ENCODE measurements at places on chromosomes 3 and 15. TPM values are rescaled to one million over a fixed set of nuclear protein-coding genes. Genes with fewer than 3 reads are reported as not detected.

Gene ACSBG1
- not detected for total RNA-seq

Gene PLCB2
- total RNA-seq: under 0.01 TPM

Gene IL5RA
- total RNA-seq: under 0.01 TPM

Gene TOPAZ1
- total RNA-seq: not detected

Gene THSD4
- 13.9 TPM for total RNA-seq

Gene PAQR9
- total RNA-seq: 0.16 TPM

Gene ACKR2
- total RNA-seq: 0.26 TPM

Gene UBA7
- 53.9 TPM for total RNA-seq

Gene SEMA6D
- 4.9 TPM for total RNA-seq

Gene PLIN1
- total RNA-seq: not detected

Gene PIGBOS1
- total RNA-seq: 5.8 TPM

Gene TGM4
- under 0.01 TPM for total RNA-seq

Gene FANCD2
- 3.6 TPM for total RNA-seq

Gene CFAP100
- total RNA-seq: not detected

Gene TF
- total RNA-seq: 0.32 TPM

Gene AGTR1
- total RNA-seq: 2.5 TPM

Gene VWA5B2
- not detected for total RNA-seq

Gene ROBO1
- 66.8 TPM for total RNA-seq

Gene TMOD2
- total RNA-seq: 5.2 TPM

Gene HIGD2B
- under 0.01 TPM for total RNA-seq

Gene KBTBD8
- total RNA-seq: 0.77 TPM

Gene SST
- not detected for total RNA-seq

Gene IL17RD
- 4.7 TPM for total RNA-seq

Gene GOLGA6L4
- total RNA-seq: 0.86 TPM

Gene SOX14
- total RNA-seq: not detected

Gene CCR2
- total RNA-seq: not detected

Gene SLC6A1
- not detected for total RNA-seq

Gene APBA2
- total RNA-seq: 0.77 TPM

Gene EPHB1
- total RNA-seq: 0.63 TPM

Gene TIMP4
- 12.0 TPM for total RNA-seq

Gene RPP25
- total RNA-seq: 0.34 TPM

Gene CIB2
- total RNA-seq: 1.1 TPM

Gene PATL2
- total RNA-seq: 1.4 TPM

Gene SPATA12
- not detected for total RNA-seq

Gene PLA2G4E
- not detected for total RNA-seq

Gene EFCC1
- under 0.01 TPM for total RNA-seq

Gene TMEM108
- not detected for total RNA-seq

Gene RYK
- total RNA-seq: 74.0 TPM

Gene BCHE
- total RNA-seq: 10.4 TPM

Gene HGD
- 0.32 TPM for total RNA-seq

Gene SSUH2
- not detected for total RNA-seq

Gene ZBED2
- total RNA-seq: under 0.01 TPM

Gene A4GNT
- total RNA-seq: not detected

Gene OPA1
- 53.4 TPM for total RNA-seq

Gene ST8SIA2
- not detected for total RNA-seq

Gene ROBO2
- total RNA-seq: 0.17 TPM

Gene ZNF660
- total RNA-seq: 2.1 TPM

Gene HCN4
- total RNA-seq: not detected

Gene PSTPIP1
- total RNA-seq: not detected

Gene DHFR2
- 4.9 TPM for total RNA-seq

Gene CCR8
- not detected for total RNA-seq

Gene CASR
- total RNA-seq: not detected

Gene NLGN1
- total RNA-seq: 2.9 TPM

Gene GOLGA6L22
- total RNA-seq: not detected

Gene PLOD2
- 65.9 TPM for total RNA-seq

Gene IGSF11
- 0.09 TPM for total RNA-seq

Gene RHCG
- 0.16 TPM for total RNA-seq

Gene KCNAB1
- total RNA-seq: under 0.01 TPM

Gene FANCD2OS
- total RNA-seq: not detected

All from bronchial smooth muscle cell (primary cell).